ENCODE measurements at places on chromosomes 12 and 14.
A peak's percentile ranks its signal among the peaks of the same experiment; 100 is the strongest.

DNA sequence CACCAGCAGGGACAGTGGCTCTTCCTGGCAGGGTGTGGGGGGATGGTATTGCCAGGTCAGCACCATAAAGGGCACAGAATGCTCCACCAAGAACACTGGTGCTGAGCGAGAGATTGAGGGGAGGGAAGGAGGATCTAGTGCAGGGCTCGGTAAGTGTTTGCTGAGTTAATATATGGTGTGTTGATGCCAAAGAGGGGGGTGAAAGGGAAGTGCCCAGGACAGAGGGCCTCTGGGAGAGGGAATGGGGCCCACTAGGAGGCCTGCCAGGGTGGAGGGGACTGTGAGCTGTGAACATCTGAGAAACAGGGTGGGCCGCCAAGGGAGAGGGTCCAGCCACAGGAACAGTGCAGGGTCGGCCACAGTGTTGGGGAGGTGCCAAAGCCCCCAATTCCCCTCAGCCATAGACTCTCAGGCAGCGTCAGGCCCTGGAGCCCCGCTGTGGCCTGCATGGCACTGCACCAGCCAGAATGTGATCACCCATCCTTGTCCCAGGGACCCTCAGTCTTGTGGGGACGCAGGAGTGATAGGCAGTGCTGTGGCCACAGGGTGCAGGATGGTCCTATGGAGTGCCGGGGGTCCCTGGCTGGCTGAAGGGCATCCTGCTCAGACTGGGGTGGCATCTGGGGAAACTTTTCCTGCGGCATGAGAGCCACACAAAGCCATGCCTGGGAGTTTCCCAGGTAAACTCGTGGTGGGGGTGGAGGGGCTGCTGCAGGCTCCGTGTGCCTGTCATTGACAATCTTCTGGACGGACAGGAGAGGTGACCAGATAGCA is 11.9 kb downstream of the RIN3 start:
- DNase-seq: no peak

GRCh38 chr12:6030081-6030480 is 85.0 kb upstream of the ANO2 start:
- no peak for DNase-seq

- DNase-seq: no peak
Observed at GRCh38 chr12:130212384-130212989, 50.2 kb downstream of the FZD10 start.

DNA sequence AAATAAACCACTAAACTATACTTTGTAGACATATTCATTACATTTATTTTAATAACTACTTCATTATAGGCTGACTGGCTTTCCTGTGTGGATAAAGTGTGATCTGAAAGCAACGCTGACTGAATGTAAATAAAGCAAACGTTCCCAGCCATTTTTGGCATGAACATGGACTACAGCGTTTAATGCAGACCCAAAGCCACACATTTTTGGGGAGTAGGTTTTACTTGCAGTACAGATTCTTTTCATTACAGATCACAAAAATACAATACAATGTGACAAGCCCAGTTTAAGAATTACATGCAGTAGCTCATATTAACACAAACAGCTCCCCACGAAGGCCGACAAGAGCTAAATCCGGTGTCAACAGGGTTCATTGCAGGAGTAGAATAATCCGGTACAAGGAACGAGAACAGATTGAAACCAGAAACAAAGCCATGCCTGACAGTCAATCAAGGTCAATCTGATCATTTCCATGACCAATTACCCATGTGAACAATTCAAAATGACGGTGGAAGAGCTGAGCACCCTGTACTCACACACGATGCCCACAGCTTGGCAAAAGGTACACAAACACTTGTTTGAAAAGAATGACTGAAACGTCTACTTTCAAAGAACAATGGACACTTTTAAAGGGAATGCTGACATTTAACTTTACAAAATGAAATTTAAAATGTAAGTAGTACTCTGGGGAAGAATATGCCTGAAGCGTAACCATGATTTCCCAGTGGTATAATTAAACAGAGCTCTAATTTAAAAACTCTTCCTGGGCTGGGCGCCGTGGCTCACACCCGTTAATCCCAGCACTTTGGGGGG is 5.3 kb downstream of the BAG5 start:
- DNase-seq: no peak

- no peak for DNase-seq
Observed at GRCh38 chr14:100203146-100203545, 35.8 kb upstream of the YY1 start.

GRCh38 chr12:4091016-4091743 is 182.4 kb upstream of the CCND2 start:
- no peak for DNase-seq

DNA sequence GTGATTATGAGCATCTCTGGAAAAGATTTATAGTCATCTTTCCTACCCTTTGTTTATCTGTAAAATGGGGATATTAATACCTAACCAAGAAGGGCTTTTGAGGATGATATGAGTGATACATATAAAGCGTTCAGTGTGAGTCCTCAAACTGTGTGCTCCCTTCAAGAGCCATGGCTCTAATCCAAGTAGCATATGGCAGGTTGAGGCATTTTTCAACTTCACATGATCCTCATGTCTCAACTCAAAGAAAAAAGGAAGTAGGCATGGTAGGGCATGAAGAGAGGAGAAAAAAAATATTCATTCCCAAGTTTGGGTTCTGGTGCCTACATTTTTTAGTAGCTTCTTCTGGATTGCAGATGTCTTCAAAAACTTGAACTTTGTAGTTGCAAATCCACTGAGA is 286.3 kb upstream of the ATP2B1 start:
- DNase-seq: no peak

- DNase-seq: no peak
Observed at GRCh38 chr12:76639646-76640045, 80.1 kb upstream of the OSBPL8 start.

DNA sequence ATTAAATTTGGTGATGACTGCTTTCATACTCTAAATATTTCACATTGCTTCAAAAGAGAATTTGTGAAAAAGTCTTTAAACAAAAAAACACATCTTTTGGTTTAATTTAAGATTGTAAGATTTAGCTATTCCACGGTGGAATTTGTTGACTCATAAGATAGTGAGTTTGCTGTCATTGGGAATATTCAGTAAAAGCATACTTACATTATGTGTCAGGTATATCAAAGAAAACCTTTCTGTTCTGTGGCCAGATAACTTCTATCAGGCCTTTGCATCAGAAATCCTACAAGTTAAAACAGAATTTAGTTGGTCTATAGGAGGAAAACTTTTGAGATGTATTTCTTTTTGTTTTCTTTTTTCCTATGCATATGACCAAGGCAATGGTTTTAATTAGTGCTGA is 148.8 kb upstream of the E2F7 start:
- DNase-seq: no peak

- peak; percentile 31 for DNase-seq
Observed at GRCh38 chr14:70257526-70257925, 68.8 kb upstream of the SLC8A3 start.

DNA sequence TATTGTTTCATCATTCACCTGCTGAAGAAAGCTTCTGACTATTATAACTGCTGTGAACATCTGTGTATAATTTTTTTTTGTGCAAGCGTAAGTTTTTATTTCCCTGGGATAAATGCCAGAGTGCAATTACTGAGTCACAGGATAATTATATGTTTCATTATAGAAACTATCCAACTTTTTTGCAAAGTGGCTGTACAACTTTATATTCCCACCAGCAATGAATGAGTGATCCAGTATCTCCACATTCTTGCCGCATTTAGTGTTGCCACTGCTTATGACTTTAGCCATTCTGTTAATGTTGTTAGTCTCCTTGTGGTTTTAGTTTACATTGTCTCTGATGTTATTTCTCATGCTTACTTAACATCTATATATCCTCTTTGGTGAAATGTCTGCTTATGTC is 88.1 kb upstream of the CCDC175 start:
- DNase-seq: no peak

- peak; percentile 12 for DNase-seq
Observed at GRCh38 chr12:29149691-29150281, 708 bp downstream of the FAR2 start.

DNA sequence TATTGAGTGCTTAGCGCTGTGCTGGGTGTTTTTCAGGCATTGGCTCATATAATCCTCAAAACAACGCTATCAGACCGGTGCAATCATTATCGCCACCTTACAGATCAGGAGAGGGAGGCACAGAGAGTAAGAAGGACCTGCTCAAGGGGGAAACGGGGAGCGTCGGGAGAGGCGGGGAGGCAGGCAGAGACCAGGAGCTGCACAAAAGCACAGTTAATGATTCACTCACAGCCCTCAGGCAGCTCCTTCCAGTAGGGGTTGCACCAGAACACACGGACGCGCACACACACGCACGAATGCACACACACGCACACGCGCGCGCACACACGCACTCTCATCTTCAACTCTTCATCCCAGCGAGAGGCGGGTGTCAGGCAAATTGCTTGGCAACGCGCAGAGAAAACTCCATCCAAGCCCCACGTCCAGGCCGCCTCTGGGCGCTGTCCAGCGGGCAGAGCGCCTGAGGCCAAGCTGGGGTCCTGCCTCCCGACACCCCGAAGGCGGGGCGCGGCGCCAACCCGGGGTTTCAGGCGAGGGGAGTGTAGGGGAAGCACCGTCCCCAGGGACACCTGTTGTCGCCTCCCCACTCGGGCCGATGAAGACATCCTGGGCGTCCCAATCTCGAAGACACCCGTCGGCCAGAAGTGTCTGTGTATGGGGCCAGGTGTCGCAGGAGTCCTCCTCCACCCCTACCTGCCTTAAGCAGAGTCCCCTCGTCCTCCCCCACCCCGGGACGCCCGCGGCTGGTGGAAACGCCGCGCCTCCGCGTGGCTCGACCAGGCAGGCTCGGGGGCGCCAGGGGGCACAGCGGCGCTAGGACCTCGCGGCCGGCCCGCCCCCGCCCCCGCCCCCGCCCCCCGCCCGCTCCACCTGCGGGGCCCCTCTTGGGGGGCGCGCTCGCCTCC is 35.5 kb upstream of the STON2 start:
- peak; percentile 76 for DNase-seq

DNA sequence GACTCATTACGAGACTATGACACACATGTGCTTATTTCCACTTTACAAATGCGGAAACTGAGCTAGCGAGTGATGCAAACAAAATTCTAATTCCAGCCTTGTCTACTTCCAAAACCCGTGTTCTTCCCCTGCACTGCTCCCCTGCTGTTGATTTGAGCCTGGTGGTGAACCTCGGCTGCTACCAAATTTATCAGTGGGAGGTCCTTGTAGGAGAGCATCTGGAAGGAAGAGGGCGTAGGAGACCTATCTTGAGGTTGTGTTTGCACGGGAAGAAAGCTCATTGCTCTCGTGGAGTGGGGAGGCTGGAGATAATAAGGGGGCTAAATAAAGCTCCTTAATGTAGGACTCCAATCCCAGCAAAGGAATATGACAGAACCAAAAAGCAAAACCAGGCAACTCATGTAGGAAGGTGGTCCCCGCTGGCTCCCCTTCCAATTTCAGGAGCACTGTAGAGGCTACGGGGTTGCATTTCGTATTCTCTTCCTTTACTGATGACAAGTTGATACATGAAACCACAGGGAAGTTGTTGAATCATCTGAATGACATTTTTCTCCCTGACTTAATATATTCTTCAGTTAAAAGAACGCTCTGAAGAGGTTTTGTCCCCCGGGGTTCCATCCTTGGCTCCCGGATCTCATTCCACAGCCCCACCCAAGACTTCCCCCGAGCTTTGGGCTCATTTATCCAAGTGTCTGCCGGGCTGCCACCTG is 52.6 kb downstream of the FZD10 start:
- no peak for DNase-seq

DNA sequence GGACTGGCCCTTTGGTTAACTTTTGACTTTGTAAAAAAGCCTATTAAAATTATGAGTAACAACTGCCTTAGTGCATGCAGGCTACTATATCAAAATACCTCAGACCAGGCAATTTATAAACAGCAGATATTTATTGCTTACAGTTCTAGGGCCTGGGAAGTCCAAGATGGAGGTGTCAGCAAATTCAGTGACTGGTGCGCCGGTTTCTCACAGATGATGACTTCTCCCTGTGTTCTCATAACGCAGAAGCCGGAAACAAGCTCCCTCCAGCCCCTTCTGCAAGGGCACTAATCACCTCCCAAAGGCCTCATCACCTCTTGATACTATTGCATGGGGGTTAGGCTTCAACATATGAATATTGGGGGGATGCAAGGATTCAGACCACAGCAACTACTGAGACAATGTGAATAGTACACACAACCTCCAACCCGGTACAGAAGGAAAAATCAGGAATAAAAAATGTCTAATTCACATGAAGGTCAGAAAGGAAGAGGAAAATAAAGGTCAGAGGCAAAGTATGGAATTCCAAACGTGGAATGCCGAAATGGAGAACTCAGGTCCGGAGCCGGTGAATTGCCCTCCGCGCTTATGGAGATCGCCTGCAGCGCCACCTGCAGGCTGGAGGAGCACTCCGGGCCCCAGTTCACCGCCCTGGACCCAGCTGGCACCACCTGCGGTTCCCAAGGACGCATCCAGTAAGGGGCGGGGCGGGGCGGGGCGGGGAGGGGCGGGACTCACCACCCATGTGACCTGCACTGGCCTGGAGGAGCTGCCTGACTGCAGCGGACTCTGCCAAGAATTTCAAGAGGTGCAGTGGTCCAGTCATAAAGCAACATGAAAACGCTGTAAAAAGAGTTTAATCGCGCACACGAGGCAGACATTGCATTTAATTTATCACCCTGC is 203.4 kb downstream of the KIF26A start:
- peak; percentile 70 for DNase-seq

- DNase-seq: no peak
Observed at GRCh38 chr12:46087916-46088439, 97.6 kb upstream of the SCAF11 start.

DNA sequence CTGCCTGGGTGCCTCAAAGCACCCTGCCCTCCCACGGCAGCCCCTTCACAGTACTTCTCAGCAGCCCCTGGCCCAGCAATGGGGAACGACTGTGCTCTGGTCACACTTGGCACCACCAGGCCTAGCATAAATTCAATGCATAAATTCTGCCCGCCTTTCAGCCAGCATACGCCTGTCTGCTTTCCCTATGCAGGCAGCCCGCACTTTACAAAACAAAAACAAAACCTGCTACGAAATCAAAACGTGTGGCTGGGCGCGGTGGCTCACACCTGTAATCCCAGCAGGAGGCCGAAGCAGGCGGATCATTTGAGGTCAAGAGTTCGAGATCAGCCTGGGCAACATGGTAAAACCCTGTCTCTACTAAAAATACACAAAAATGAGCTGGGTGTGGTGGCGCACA is 33.5 kb downstream of the SNRNP35 start:
- no peak for DNase-seq

GRCh38 chr12:77122236-77122635 is 56.9 kb upstream of the E2F7 start:
- no peak for DNase-seq

DNA sequence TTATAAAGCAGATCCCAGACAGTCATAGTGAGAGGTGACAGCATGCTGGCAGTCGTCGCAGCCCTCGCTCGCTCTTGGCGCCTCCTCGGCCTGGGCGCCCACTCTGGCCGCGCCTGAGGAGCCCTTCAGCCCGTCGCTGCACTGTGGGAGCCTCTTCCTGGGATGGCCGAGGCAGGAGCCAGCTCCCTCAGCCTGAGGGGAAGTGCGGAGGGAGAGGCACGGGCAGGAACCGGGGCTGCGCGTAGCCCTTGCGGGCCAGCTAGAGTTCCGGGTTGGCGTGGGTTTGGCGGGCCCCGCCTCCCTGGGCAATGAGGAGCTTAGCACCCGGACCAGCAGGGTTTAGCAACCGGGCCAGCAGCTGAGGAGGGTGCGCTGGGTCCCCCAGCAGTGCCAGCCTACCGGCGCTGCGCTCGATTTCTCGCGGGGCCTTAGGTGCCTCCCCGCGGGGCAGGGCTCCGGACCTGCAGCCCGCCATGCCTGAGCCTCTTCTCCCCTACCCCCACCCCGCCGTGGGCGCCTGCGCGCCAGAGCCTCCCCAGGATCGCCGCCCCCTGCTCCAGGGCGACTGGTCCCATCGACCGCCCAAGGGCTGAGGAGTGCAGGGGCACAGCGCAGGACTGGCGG is 451.2 kb upstream of the DCN start:
- no peak for DNase-seq
